Activated T-cell treated with anti-CD3 and anti-CD28 coated beads, Interleukin-2, amount 50 U/mL, for 24 hours (primary cell): ENCODE measurements at places on chromosomes 16 and 17.

DNA sequence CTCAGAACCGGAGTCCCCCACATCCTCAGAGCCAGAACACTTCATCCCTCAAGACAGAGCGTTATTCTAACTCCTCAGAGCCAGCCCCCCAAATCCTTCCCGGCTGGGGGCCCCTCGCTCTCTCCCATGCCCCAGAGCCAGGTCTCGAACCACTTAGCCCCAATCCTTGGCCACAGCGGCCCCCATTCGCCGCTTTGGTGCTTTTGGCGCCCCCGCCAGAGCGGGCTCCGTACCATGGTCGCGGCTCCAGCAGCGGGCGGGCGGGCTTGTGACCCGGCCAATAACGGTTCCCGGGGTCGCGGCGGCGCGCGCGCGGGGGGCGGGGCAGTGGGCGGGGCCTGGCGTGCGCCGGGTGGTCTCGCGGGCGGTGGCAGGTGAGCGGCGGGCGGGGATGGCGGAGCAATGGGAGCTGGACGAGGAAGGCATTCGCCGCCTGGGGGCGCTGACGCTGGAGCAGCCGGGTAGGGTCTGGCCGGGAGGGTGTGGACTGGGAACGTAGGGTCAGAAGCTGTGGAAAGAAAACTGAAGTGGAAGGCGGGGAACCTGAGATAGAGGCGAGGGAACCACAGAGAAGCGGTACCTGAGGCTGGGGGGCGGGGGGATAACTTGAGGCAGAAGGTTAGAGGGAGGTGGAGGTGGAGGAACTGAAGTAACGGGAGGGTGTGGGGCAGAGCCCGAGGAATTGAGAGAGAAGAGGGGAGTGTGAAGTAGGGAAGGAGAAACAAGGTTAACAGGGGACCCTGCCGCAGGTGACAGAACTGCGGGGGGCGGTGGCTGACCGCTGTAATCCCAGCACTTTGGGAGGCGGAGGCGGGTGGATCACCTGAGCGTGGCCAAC, at the start of the genes KCTD19 and LRRC36:
Gene KCTD19 (minus strand): TSS at position 270 of the 838 bp plus-strand sequence. CDS start 34 bp downstream, at position 236.
Gene LRRC36 (plus strand): TSS at position 344 of the 838 bp plus-strand sequence. CDS start 48 bp downstream, at position 392.
- peak; percentile 79 for DNase-seq

DNA sequence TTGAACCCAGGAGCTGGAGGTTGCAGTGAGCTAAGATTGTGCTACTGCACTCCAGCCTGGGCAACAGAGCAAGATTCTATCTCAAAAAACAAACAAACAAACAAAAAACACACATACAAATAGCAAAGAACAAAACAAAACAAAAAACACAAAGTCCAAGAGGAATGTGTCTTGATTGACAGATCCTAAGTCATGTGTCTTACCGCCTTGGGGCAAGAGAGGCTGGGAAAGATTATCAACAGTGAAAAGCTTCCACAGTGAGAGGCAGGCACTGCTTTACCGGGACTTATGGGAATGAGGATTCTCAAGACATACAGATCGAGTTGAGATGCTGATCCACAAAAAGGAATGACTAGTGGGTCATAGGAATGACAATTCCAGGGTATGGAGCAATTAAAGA, 62.7 kb upstream of the GAS7 start:
- no peak for DNase-seq

GRCh38 chr17:27563532-27563931, 67.5 kb upstream of the LGALS9 start:
- DNase-seq, result no peak

GRCh38 chr17:77942112-77942988, 16.2 kb upstream of the TNRC6C start:
- DNase-seq, result no peak

- DNase-seq, result no peak
Measured at GRCh38 chr17:47966079-47966519, 4.8 kb upstream of the CDK5RAP3 start.

- DNase-seq, result no peak
Measured at GRCh38 chr17:61556224-61557188, 34.5 kb downstream of the NACA2 start.

GRCh38 chr16:69116256-69116875, 10.9 kb downstream of the HAS3 start:
- no peak for DNase-seq

GRCh38 chr17:59650642-59651041, 30.9 kb downstream of the CLTC start:
- no peak for DNase-seq

DNA sequence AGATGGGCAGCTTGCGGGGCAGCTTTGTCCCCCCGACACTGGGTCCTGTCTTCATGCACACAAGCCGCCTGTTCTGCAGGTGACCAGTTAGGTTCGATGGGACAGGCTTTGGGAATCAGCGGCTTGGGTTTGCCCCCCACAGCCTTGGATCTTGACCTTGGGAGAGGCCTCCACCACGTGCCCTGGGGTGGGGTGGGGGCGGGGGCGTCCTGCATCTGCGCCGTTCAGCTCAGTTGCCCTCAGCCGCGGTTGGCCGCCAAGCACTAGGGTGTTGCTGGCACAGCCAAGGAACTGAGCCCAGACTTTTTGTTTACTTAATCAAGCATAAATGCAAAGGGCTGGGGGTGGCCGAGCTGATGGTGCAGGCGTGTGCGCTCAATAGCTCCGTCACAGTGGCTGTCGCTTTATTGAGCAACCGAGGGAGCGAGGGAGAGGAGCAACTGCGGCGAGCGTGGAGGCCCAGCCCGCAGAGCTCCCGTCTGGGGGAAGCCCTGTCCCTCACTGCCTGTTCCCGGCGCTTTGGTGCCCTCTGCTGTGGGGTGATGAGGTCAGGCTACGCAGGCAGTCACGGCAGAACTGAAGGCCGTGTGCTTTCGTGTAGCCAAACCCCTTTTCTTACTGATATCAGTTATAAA, 33.9 kb downstream of the JPH3 start:
- DNase-seq, result peak; percentile 88

- DNase-seq, result no peak
Measured at GRCh38 chr17:17109907-17110306, 67.7 kb downstream of the MPRIP start.

- DNase-seq, result no peak
Measured at GRCh38 chr16:75336521-75336920, 85.1 kb upstream of the BCAR1 start.

- DNase-seq, result no peak
Measured at GRCh38 chr17:17088541-17089525, 46.6 kb downstream of the MPRIP start.

DNA sequence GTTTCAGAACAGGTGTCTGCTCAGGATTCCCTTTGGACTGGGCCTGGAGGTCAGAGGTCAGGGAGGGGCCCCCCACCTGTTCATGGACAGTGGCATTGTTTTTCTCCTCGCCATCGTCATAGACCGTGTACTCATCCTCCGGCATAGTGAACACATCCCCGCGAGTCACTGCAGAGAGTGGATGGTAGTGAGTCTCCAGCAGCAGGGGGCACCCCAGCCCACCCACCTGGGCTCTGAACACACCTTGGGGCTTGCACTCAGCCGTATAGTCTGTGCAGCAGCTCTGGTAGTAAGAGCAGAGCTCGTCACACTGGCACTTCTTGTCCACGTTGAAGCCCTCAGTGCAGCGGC, 448 bp downstream of the VTN start:
- no peak for DNase-seq

GRCh38 chr17:7328840-7329373, at the start of gene NEURL4:
NEURL4 (minus strand) TSS chr17:7329335; CDS start chr17:7329312, 23 bp downstream.
- DNase-seq, result no peak

GRCh38 chr16:456891-457483, 31.5 kb downstream of the RAB11FIP3 start:
- no peak for DNase-seq

GRCh38 chr16:29820730-29821642, 724 bp downstream of the MVP start:
- peak; percentile 64 for DNase-seq

GRCh38 chr17:20934288-20934687, 108.5 kb downstream of the USP22 start:
- DNase-seq, result no peak

- DNase-seq, result no peak
Measured at GRCh38 chr16:69589434-69590269, 23.9 kb downstream of the NFAT5 start.

- DNase-seq, result no peak
Measured at GRCh38 chr17:15181816-15182215, 83.3 kb downstream of the PMP22 start.

GRCh38 chr16:1089822-1090619, 6.0 kb downstream of the C1QTNF8 start:
- DNase-seq, result no peak

GRCh38 chr16:81497690-81498089, 53.1 kb downstream of the CMIP start:
- DNase-seq, result no peak

DNA sequence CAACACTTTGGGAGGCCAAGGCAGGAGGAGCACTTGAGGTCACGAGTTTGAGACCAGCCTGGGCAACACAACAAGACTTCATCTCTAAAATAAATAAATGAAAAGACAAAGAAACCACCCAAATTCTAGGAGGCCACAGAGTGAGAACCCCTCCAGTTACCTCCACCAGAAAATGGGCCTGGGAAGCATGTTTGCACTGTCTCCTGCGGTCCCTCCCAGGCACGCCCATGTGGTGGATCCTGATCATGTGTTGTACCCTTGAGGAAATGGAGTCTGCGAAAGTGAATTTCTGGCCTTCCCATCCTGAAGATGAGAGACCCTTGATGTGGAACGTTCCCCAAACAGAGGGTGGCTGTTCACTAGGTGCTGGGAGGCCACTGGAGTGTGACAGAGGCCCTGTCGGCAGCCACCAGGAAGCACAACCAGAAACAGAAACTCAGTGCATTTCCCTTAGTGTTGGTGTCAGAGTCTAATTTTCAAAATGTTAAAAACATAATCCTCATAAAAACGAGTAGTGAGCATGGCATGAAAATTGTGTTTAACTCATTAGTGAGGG, 19.2 kb upstream of the USP22 start:
- no peak for DNase-seq

DNA sequence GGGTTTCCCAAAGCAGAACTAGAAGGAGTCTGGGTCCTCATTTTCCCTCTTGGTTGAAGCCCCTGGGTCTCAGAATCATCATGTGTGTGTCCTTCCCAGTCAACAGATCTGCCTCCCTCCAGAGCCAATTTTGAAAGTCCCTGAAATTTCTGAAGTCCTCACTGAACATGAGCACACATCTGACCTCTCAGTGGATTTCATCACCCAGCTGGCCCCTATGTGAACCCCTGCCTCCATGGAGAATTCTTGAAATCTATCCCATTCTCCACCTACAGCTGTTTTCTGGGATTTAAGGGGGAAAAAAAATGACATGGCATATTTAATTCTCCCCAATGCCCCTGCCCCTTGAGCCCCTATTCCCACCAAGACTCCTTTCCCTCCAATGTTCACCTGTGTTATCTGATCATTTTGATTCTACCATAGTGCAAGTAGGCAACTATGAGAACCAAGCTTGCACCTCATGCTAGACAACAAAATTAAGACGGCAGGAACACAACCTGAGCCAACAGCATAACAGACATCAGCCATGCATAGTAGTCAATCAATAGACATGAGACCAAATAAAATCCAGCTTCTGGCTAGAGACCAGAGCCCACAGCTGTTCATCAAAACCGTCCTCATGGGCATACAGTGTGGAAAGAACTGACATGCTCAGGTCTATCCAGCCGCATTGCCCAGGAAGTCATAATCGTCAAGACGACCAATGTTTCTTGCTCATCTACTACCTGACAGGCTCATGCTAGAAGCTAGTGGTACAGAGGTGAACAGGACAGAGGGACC, 14.9 kb downstream of the SOX9 start:
- DNase-seq, result no peak

GRCh38 chr17:28096756-28097155, 54.3 kb downstream of the NLK start:
- DNase-seq, result no peak

- peak; percentile 73 for DNase-seq
Measured at GRCh38 chr17:74325743-74326379, at the start of gene KIF19. KIF19 (plus strand) TSS chr17:74326226; CDS start chr17:74326350, 124 bp downstream.

GRCh38 chr16:50265716-50266336, 525 bp upstream of the ADCY7 start:
- DNase-seq, result no peak

DNA sequence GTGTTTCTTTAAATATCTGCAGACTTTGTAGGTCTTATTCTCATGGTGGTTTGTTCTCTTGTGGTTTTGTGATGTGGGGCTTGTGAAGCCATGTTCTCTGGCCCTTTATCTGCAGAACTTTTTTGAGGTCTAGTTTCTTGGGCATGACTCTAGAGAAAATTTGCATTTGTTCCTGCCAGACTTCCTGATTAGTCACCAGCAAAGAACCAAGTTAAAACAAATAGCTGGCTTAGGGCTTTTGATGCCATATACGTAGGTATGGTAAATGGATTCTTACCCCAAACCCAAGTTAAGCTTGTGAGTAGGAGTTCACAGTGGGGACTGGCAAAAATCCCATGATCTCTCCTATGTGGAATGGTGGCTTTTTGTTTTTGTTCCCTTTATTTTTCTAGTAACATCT, 68.7 kb upstream of the IRX3 start:
- DNase-seq, result no peak

DNA sequence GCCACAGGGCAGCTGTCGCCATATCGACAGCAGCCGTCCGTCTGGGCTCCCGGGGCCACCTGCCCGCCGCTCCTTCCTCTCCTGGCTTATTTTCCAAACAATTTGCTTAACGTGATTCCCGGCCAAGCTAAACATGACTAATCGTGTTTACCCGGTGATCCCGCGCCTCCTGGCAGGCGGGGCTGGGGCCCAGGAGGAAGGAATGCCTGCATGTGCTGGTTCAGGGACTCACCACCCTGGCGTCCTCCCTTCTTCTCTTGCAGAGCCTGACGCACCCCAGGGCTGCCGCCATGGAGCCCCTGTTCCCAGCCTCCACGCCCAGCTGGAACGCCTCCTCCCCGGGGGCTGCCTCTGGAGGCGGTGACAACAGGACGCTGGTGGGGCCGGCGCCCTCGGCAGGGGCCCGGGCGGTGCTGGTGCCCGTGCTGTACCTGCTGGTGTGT, 6.1 kb downstream of the SSTR5 start:
- no peak for DNase-seq

DNA sequence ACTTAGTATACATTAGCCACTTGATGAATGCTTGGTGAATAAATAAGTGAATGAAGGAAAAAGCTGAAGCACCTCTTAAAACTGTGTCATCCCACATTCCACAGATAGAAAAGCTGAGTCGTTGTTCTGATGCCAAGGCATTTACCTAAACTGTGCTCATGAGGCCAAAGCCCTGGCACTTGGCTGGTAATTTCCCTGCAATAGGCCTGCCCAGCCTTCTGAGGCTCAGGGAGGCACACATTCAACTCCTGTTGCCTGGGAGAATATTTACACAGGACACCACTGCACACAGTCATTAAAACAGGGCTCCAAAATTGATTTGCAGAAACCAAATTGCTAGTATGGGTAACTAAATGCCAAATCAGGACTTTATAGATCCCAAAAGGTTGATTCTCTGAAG, 333.0 kb upstream of the C16orf82 start:
- DNase-seq, result no peak

DNA sequence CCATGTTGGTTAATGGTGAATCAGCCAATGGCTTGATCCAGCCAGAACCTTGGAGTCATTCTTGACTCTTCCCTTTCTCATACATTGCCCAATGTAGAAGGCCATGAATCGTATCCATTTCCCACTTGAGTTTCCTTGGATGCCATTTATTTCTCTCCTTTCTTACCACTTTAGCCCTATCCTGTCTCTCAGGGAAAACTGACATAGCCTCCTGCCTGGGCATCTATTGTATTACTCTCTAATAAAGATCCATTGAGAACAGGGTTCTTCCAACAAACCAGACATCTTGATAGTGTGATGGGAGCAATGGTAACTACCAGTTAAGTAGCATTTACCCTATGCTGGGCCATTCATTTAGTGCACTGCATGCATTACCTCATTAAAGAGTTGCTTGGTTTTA, 104.2 kb upstream of the CDH11 start:
- DNase-seq, result no peak
